Aorta (tissue), 5 donors: ENCODE measurements at places on chromosomes 7 and 10. TPM values are rescaled to one million over a fixed set of nuclear protein-coding genes. Genes with fewer than 3 reads are reported as not detected.

DNA sequence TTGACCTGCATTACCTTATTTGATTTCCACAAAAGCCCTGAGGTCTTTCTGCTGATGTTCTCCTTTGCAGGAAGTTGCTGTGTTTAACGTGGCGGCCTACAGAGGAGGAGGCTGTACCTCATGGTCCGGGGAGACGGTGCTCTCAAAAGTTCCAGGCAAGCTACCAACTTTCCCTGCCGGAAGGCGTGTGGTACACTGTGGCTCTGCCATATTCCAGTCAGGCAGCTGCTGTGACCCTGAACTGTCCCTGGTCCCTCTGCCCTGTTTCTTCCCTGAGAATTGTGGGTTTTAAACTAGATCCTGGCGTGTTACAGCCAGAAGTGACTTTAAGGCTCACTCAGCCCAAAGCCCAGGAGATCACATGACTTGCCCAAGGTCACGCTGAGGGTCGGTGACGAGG lies 139.2 kb downstream of the TEX36 start:
- no peak for DNase-seq

DNA sequence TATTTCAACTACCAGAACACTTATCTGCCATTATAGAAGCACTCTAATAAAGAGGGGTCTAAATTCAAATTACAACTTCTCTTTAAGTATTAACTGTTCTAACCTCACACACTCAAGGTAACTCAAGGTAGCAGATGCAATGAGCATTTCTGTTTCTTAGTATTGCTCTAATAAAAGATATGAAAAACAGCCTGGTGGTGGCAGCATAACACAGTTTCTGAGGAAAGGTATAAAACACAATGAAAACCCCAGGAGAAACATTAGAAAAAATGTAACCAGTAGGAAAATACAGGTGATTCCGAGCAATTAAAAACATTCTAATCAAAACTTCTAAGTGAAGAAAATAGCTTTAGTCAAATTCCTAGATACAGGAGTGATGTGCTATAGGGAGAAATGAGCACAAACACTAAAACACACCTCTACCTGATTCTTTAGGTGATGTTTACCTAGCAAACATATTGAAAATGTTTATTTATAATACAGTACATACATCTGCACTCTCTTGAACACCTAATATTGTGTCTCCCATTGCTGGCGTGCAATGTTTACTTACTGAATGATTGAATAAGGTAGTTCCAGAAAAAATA lies 3.5 kb downstream of the MKRN1 start:
- DNase-seq, result no peak

DNA sequence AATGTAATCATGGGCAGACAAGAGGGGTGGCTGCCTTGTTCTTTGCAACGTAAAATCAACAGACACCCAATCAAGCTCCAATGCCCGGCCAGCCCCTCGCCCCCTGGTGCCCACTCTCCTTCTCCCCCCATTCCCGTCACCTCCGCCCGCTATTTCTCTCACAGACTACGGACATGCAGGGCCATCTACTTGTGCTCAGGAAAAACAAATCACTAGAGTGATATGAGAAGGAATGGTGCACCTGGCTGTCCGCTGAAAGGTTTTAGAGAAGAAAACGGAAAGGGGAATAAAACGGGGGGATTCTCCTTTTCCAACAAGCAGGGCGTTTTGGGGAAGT lies 396 bp downstream of the GRM8 start:
- DNase-seq, result no peak

- no peak for DNase-seq
Measured at GRCh38 chr10:124173298-124173900, 80.0 kb upstream of the CHST15 start.

DNA sequence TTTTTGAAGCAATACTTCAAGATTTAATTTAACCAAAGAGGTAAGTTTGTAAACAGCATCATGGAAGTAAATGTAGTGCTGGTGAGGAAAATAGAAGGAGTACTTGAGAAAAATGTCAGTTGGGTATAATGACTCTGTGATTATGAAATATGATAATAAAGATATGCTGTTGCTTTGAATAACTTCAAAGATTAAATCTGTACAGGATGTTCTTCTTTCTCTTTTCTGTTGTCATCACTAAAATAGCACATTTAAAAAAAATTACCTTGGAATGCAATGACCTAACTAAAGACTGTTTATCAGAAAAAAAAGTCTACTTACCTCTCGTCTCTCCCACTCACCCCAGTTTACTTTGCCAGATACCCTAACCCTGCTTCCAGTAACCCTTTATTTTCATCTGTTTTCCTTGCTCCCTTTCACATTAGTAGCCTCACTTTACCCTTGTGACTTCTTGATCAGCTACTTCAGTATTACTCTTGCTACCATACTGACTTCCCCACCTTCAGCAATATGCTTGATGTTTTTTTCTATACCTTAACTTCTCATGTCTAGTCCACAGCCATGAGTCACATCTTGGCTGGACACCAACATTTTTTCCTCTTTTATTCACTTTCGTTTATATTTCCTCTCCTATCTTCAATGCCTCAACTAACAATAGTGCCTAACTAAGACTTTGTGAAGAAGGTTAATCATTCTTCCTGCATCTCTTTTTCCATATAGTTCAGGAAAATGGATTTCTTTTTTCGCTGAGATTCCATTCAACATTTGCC lies 29.7 kb upstream of the TAS2R16 start:
- no peak for DNase-seq

GRCh38 chr7:82507365-82507975 lies 63.9 kb upstream of the CACNA2D1 start:
- DNase-seq, result no peak

DNA sequence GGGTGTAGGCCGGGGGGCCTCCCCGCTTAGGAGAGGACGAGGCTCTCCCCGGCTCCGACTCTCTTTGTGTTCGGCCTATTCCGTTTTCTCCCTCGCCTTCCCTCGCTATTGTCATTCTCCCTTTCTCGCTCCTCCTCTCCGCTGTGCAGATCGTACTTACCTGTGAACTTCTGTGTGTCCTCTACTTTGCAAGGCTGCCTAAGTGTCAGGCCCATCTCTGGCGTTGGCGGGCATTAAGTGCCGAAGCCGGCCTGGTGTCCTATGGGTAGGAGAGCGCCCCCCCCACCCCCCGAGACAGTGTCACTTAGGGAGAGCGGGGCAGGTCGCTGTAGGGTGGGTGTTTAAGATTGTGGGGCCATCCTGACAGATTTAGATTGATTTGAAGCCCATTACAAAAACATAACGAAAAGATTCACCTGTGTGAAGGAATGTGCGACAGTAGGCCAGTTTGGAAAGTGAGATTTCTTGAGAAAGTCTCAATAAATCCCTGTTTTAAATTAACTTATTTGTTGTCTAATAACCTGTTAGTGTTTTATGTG lies 579 bp downstream of the RBM33 start:
- DNase-seq, result no peak

DNA sequence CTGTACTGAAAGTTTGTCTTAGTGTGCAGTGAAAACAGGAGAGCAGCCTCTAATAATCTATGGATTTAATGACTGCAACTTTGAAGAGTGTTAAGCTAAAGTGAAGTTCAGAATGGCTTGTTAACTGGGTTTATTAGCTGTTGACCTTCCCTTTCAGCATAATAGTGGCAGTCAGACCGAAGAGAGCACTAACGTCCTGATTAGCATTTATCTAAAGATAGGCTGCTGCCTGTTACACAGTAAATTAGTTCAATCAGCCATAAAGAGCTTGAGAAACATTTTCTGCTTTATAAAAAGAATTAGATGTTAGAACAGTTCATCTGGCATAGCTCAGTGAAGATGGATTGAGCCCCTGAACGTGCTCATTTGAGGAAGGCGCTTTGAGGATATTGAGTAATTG lies 433.0 kb downstream of the AUTS2 start:
- no peak for DNase-seq

DNA sequence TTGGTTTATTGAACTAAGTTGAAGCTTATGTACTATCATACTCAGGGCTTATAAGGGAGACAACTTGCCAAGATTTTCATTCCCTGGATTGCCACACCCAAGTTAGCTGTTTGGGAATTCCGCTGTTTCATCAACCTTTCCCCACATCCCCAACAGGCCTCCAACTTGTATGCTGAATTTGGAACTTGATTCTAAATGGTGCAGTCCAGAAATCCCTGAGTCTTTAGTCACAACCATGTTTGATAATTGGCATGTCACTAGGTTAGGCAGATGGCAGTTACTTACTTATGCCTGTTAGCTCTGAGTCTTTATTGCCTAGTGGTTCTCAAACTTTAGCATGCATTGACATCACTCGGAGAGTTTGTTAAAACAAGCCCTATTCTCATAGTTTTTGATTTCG lies 135.4 kb upstream of the PRPS1L1 start:
- no peak for DNase-seq

DNA sequence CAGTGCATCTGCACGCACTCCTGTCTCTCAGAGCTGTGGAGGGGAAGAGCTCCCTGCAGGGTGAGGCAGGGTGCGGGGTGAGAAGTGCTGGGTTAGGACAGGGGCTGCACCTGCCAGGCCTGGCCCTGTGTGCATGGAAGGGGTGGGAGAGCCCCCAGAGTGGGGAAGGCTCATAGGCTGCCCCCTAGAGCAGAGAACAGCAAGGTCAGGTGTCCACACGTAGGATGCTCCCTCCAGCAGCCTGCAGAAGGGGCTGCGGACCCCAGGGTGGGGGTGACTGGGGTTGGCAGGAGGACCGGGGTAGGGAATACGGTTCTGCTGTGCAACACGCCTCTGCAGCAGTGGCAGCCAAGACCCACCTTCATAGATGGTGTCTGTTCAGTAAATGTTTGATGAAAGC lies 208.6 kb downstream of the PTPRN2 start:
- DNase-seq, result peak; percentile 40

- no peak for DNase-seq
Measured at GRCh38 chr10:78292250-78292981, 258.8 kb downstream of the RPS24 start.

DNA sequence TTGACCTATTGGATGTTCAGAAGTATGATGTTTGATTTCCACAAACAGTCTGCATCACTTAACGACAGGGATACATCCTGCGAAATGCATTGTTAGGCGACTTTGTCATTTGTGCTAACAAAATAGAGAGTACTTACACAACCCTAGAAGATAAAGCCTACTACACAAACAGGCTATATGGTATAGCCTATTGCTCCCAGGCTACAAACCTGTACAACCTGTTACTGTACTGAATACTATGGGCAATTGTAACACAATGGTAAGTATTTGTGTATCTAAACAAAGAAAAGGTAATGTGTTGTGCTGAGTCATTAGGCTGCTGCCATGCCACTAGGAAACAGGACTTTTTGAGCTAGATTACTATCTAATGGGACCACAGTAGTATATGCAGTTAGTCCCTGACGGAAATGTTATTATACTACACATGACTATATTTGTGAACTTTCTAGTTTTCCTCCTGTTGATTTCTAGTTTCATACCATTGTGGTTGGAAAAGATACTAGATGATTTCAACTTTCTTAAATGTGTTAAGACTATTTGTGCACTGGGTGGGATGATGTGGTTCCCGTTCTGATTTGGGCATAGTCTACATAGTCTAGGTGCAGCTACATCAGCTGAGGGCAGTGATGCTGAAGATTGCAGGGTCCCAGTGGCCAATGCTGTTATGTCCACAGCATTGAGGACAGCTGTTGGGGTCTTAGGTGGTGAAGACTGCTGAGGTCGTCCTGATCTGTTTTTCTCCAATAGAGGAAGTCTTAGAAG lies 161.7 kb downstream of the HTR7 start:
- no peak for DNase-seq

DNA sequence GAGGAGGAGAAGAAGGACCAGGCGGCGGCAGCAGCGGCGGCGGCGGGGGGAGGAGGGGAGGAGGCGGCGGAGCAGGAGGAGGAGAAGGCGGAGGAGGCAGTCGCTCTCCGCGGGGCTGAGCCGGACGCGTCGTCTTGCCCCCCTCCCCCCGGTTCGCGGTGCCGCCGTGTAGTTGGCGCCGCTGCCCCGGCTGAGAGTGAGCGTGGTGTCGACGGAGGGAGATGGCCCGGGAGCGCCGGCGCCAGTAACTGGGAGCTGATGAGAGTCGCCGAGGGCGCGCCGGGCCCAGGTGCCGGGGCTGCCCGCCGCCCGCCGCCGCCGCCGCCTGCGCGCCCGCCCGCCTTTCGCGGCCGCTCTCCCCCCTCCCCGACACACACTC lies 257 bp downstream of the WAC start:
- DNase-seq, result no peak

The CHST3 gene
- total RNA-seq, result 30.5 TPM

The PRKCQ gene
- total RNA-seq, result 0.45 TPM

The INHBA gene
- total RNA-seq, result 73.3 TPM

The ANKRD22 gene
- total RNA-seq, result 0.26 TPM

The AKR1C2 gene
- total RNA-seq, result 46.8 TPM

The AKR1C4 gene
- total RNA-seq, result not detected

The KCTD7 gene
- 24.4 TPM for total RNA-seq

The GRID1 gene
- total RNA-seq, result 1.1 TPM

The ADAM12 gene
- total RNA-seq, result 5.5 TPM

The RGR gene
- total RNA-seq, result not detected
